Fibroblast of lung (primary cell): ENCODE measurements at places on chromosomes 3 and 15.

- peak; percentile 4 for DNase-seq
These were observed 2.8 kb upstream of the CLRN1 start for GRCh38 chr3:150975086-150975991.

DNA sequence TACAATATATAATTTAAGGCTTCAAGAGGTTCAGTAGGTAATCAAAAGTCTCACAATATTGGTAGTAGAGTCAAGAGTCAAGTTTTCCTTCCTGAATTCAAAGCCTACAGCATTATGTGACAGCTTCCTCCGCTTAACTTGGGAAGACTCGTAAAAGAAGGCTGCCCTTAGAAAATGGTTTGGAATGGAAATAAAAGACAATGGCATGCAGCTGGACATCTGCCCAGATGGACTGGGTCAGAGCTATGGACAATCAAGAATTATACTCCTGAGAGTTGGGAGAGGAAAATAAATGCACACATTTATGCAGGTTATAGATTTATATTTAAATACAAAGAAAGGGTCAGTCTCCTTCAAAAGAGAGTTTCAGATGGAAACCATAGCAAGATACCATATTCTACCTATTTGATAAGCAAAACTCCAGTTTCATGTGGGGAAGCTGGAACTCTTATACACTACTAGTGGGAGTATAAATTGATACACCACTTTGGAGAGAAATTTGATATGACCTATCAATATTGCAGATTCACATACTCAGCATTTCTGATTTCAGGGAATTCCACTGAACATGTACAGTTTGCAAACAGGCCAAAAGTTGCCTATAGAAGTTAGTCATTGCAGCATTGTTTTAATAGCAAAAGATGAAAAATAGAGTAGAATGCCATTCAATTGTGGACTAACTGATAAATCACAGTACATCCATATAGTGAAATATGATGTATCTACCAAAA lies 6.1 kb downstream of the CRYBG3 start:
- DNase-seq = peak; percentile 33

GRCh38 chr3:154656486-154656885 lies 226.5 kb upstream of the GPR149 start:
- no peak for DNase-seq

- no peak for DNase-seq
These were observed 20.5 kb upstream of the TGM5 start for GRCh38 chr15:43287254-43287653.

GRCh38 chr15:53569751-53570480 lies 189.5 kb downstream of the WDR72 start:
- DNase-seq = peak; percentile 23

- DNase-seq = no peak
These were observed 3.7 kb downstream of the WNT5A start for GRCh38 chr3:55483196-55484095.

DNA sequence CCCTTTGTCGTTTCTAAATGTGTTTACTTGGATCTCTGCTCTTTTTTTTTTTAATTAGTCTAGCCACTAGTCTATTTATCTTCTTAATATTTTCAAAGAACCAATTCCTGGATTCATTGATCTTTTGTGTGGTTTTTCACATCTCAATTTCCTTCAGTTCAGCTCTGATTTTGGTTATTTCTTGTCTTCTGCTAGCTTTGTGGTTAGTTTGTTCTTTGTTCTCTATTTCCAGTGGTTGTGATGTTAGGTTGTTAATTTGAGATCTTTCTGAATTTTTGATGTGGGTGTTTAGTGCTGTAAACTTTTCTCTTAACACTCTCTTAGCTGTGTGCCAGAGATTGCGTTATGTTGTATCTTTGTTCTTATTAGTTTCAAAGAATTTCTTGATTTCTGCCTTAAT lies 446.1 kb downstream of the CNTN4 start:
- no peak for DNase-seq

DNA sequence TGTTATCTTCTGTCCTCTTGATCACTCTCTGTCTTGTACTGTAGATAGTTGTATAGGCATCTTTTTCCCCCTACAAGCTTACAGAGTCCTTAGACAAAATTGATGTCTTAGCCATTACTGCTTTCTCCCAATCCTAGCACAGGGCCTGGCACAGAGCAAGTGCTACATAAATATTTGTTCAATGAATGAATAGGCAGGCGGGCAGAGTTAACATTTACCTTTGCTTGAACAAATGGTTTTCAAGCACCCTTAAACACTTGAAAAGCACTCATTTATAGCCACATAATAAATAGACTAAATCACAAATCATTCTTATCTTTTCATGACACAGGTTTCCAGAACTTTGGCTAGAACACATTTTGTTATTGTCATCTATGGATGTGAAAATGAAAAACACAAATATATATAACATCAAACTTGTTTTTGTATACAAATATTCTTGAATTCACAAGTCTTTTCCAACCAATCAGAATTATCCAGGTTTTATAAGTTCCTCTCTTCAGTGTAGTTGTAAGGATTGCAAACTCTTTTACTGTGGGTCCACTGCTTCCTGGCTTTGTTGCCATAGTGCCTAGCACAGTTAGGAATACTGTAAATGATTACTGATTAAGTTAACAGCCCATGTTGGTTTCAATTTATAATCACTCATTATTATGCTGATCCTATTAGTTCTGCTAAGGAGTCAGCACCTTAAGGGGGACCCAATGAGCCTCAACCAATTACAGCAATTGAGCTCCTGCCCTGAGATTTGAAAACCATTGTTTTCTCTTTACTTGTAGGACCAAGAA lies 61.9 kb downstream of the ISL2 start:
- DNase-seq = no peak

GRCh38 chr15:68769702-68770101 lies 51.0 kb downstream of the ANP32A start:
- no peak for DNase-seq

GRCh38 chr15:50210462-50211157 lies 28.6 kb downstream of the SLC27A2 start:
- no peak for DNase-seq

GRCh38 chr3:50519471-50520089 lies 16.1 kb upstream of the CACNA2D2 start:
- peak; percentile 30 for DNase-seq

DNA sequence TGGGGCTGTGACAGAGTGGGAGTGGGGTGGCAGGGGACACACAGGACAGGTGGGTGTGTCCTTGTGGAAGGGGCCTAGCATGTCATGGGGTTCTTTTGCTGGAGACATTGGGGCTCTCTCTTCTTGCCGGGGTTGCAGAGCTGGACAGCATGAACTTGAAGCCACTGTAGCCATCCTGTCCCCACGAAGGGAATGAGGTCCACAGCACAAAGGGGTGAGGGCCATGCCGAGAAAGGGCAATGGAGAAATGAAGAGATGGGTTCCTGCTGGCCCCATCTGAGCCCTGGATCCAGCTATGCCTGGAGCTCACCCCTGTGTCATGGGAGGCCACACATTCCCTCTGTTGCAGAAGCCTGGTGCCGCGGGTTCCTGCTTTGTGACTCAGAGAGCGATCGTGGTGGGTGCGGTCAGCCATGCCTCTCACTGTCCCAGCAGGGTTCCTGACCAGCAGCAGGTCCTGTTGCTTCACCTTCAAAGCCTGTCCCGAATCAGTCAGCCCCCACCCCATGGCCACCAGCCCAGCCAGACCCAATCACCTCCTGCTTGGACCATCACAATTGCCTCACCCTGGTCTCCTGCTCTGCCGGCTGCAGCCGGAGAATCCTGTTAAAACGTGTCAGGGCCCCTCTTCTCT lies 50.0 kb downstream of the DNAJB8 start:
- peak; percentile 45 for DNase-seq

GRCh38 chr3:59056706-59057105 lies 6.9 kb upstream of the CFAP20DC start:
- DNase-seq = no peak

GRCh38 chr3:183073839-183074238 lies 25.5 kb downstream of the MCCC1 start:
- no peak for DNase-seq
